ENCODE measurements at places on chromosomes 7 and 10.

- DNase-seq: no peak
These were observed 79.3 kb upstream of the MDFIC start for GRCh38 chr7:114842551-114843065.

GRCh38 chr10:124653811-124654651 is 90.1 kb downstream of the FAM53B start:
- no peak for DNase-seq

DNA sequence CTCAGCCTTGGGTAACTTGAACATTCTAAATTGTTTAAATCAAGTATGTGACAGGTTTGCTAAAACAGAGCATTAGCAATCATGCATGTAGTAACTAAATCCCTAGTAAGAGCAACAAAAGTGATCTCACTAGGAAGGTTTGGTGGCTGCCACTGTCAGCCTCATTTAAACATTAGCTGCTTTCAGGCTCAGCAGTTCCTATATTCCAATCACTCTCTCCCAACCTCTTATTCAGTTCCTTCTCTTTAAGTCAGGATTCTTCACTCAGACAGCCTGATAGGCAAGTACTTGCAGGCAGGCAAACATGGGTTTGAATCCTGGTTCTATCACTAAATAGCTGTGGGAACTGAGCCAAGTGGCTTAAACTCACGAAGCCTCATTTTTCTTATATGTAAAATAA is 3.6 kb downstream of the CREB3L2 start:
- no peak for DNase-seq

GRCh38 chr10:52818019-52818418 is 45.4 kb upstream of the MBL2 start:
- no peak for DNase-seq

GRCh38 chr7:45147858-45148652 is 9.5 kb upstream of the RAMP3 start:
- DNase-seq: no peak

DNA sequence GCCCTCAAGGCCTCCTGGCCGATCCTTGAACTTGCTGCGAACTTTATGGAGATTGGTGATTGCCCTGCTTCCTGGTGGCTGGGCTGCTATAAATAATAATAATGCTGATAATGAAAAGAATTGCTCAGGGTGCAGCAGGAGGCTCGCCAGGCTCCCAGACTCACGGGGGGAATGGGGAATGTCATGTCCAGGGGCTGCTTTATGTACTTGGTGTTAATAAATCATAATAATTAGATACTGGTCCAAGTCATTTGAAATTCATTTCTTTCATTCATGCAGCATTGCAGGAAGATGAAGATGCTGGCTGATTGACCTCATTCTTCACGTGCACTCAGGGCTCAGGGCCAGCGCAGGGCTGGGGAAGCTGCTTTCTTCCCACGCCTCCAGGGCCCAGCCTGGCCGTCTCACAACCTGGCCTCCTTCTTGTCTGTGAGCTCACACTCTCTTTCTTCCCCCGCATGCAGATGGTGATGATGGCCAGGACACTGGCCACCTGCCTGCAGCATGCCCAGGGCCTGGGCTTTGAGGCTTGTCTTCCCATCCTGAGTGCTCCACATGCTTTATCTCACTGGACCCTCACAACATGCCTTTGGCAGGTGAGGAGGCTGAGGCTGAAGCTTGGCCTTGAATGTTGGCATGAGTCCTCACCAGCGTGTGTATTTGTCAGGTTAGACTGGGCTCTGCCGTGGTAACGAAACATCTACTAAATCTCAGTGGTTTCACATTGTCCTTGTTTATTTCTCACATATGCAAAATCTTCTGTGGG is 138.4 kb upstream of the TNS3 start:
- DNase-seq: peak; percentile 96

- no peak for DNase-seq
These were observed 244.2 kb downstream of the IPMK start for GRCh38 chr10:58023341-58024073.

GRCh38 chr10:111968647-111969046 is 214.9 kb downstream of the GPAM start:
- DNase-seq: no peak

GRCh38 chr7:333393-333764 is 43.4 kb downstream of the FOXL3 start:
- DNase-seq: peak; percentile 32

- no peak for DNase-seq
These were observed 23.1 kb downstream of the KDM7A start for GRCh38 chr7:140153666-140154161.
